ENCODE measurements at places on chromosomes 12 and 14.

GRCh38 chr14:61191733-61192132, 89.4 kb downstream of the TMEM30B start:
- DNase-seq, result no peak

DNA sequence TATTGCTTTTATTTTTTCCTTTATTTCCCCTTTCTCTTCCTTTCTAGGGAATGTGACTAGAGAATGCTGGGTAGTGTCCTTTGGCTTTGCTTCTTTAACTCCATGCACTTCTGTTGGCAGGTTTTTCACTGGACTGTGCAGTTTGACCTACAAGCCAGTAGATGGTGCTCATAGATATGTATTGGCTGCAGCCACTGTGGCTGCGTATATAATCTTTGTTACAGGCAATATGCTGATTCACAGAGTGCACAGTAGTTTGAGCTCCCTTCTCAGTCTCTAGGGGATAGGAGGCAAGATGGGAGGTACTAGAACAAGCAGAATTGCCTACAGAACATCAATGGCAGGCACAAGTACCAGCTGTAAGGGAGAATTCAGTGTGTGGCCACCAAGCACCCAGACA, 503.5 kb downstream of the LRFN5 start:
- no peak for DNase-seq

GRCh38 chr12:120851444-120851843, 52.7 kb downstream of the SPPL3 start:
- no peak for DNase-seq

- no peak for DNase-seq
Observed at GRCh38 chr14:68362846-68363245, 430.0 kb downstream of the ZFP36L1 start.

GRCh38 chr12:113396828-113397496, 6.7 kb downstream of the SDS start:
- DNase-seq, result no peak

GRCh38 chr14:100544506-100545141, 42.6 kb downstream of the BEGAIN start:
- no peak for DNase-seq

DNA sequence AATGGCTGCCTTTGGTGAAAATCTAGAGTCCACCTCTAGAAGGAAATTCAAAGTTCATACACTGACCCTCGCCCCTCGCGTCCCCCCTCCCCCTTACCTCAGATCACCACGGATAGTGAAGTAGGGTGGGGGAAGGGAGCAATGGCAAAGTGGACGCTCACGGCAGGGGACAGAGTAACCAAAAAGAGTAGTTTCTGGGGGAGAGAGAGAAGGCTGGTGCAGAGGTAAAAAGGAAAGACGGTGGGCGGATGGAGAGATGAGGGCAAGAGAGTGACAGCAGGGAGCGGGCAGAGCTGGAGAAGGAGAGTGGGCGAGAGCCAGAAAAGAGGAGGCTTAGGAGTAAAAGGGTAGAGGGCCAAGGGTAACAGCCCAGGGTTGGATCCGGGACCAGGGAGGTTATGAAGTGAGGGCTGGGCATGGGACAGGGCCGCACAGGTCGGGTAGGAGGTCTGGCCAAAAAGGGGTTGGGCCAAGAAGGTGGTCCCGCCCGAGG, 423 bp downstream of the ALDH6A1 start:
- DNase-seq, result no peak

- peak; percentile 58 for DNase-seq
Observed at GRCh38 chr12:5745251-5745888, 199.7 kb downstream of the ANO2 start.

DNA sequence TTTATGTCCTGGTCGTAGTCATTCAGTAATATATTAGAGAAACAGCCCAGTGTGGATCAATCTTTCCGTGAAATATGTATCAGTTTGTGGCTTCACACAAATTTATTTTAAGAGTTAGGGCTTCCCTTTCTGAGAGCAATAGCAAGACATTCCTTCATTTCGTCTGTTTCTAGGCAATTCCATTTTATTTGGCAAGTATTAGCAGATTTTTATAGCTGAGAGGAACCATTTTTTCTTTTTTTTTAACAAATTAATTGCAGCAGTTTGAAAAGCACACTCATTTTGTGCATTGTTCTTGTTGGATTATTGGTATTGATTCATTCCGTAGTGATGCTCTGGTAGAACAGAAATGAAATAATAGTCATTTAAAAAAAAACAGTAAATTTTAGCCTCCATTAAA, 132.9 kb downstream of the SRGAP1 start:
- DNase-seq, result no peak

GRCh38 chr12:12495536-12495935, 67.1 kb downstream of the DUSP16 start:
- DNase-seq, result no peak

DNA sequence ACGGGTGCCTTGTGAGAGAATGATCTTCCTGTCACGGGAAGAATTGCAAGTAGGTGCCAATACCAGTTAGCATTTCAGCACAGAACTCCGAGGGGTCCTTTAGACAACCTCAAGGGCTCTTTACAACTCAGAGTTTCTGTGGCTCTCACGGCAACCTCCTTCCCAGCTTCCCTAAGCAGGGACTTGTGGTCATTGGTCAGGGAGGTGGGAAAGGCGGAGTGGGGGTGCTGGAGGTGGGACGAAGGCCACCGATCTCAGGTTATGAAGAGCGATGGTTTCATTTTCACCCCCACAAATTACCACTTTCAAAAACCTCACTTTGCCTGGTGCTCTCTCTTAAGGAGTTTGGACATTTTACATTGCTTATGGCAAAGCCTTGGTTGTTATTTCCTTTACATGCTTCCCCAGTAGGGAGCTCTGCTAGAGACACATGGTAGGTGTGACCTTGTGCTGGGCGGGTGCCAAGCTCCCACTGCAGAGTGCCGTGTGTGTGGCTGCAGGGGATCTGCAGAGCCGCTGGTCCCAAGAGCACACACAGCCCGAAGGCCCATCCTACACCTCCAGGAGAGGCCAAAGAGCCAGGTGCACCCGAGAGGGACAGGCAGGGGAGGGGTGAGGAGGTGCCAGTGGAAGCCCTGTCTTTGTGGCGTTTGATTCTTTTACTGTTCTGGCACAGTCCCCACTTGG, 21.4 kb downstream of the BCL2L14 start:
- no peak for DNase-seq

- DNase-seq, result no peak
Observed at GRCh38 chr12:58942345-58942744, 22.0 kb upstream of the LRIG3 start.

DNA sequence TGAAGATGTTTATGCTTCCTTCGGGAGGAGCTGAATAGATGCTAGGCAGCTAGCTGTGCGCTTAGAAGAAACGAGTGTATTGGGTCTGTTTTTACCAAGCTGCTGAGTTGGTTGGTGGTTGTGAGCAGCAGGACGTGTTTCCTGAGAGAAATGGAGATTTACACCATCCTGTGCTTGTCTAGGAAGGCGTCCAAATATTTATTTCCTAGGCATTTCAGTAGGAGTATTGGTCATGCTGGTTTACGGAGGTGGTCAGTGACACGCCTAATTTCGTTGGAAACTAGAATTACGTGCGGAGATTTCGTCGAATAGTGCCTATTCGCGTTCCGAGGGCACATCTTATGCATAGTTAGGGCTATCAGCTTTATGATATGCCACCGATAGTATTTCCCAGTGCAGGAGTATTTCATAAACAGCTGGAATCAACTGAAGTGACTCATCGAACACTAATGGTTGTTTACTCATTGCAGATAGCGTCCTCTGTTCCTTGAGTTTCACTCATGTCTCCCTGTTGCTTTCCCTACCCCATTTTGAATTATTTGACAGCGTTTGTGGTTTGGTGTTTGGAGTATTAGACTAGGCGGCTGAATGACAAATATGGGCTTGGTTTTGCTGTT, 780 bp downstream of the TBC1D15 start:
- peak; percentile 9 for DNase-seq

GRCh38 chr12:122860040-122860853, 25.0 kb downstream of the HIP1R start:
- DNase-seq, result peak; percentile 80

- DNase-seq, result no peak
Observed at GRCh38 chr12:31984806-31985591, 25.8 kb downstream of the RESF1 start.

GRCh38 chr12:98591209-98591608, 2.3 kb upstream of the SLC25A3 start:
- DNase-seq, result no peak

DNA sequence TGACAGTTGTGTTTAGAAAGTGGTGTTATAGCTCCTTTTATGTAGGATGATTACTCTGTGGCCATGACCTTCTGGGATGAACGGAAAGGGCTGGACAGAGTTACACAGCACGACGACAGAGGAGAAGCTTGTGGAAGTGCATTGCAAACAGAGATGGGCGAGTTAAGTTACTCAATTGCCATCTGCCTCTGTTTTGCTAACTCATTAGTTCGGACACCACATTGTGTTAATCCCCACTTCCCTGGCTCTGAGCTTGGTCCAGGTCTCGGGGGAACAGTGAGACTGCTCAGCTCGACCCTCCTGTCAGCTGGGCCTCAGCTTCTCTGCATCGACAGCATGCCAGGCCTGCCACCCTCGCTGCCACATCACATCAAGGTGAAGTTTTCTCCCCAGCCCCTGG, 408.0 kb downstream of the ZFP36L1 start:
- DNase-seq, result no peak

DNA sequence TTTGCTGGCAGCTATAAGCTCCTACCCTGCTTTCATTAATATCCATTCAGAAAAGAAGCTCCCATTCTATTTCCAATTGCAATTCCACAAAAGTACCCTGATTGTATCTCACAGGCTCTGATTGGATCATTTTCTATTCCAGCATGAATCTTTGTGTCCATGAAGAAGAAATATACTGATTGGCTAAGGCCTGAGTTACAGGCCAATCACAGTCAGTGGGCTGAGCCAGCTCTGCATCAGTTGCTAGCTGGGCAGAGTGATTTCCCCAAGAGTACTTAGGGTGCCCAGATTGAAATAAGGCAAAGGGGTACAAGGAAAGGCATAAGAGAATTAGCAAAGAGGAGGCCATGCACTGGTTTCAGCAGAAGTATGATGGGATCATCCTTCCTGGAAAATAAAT, 14.4 kb downstream of the ART4 start:
- no peak for DNase-seq

- peak; percentile 18 for DNase-seq
Observed at GRCh38 chr14:69346710-69347109, 51.4 kb downstream of the ERH start.

- DNase-seq, result peak; percentile 46
Observed at GRCh38 chr14:77139540-77140358, 1.8 kb downstream of the ZDHHC22 start.

GRCh38 chr12:92412856-92413255, 267.2 kb upstream of the BTG1 start:
- DNase-seq, result no peak

- no peak for DNase-seq
Observed at GRCh38 chr14:33480071-33480886, 470.6 kb downstream of the EGLN3 start.

- DNase-seq, result no peak
Observed at GRCh38 chr12:118830296-118830695, 151.0 kb upstream of the SRRM4 start.

DNA sequence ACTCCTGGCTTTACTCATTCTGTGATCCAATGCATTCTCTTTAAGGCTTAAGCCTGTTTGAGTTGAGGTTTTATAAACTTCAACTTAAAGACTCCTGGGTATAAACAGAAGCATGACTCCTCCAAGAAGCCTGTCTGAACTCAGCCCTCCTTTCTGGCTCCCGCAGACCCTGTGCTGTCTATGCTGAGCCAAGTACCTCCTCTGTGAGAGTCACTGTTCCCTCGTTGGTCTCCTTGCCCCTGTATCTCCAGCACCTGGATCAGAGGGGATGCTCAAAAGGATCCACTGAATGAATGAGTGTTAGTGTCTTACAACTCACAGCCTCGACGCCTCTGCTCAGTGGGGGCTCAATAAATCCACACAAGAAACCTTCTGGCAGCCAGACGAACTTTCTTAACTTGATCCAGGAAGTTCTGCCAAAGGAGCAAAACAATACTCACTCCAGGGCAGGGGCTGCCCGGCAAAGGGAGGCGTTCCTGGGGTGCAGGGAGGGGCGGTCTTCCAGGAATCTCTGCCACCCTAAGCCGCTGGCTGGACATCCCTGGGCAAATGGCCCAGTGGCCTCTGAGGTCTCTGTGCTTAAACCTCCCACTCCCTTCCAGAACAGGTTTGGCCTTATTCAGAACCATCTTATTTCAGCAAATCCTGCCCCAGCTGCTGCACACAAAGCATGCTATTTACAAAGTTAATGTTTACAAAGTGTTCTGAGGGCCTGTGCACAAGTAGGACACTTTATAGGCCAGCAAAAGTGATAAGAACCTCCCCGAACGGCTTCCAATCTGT, 32.9 kb downstream of the MAP1LC3B2 start:
- DNase-seq, result no peak

- DNase-seq, result no peak
Observed at GRCh38 chr12:121114019-121114639, 18.5 kb upstream of the P2RX7 start.

- DNase-seq, result no peak
Observed at GRCh38 chr12:4386801-4387200, 7.3 kb upstream of the FGF23 start.

- no peak for DNase-seq
Observed at GRCh38 chr12:233615-233968, 19.6 kb upstream of the SLC6A12 start.

DNA sequence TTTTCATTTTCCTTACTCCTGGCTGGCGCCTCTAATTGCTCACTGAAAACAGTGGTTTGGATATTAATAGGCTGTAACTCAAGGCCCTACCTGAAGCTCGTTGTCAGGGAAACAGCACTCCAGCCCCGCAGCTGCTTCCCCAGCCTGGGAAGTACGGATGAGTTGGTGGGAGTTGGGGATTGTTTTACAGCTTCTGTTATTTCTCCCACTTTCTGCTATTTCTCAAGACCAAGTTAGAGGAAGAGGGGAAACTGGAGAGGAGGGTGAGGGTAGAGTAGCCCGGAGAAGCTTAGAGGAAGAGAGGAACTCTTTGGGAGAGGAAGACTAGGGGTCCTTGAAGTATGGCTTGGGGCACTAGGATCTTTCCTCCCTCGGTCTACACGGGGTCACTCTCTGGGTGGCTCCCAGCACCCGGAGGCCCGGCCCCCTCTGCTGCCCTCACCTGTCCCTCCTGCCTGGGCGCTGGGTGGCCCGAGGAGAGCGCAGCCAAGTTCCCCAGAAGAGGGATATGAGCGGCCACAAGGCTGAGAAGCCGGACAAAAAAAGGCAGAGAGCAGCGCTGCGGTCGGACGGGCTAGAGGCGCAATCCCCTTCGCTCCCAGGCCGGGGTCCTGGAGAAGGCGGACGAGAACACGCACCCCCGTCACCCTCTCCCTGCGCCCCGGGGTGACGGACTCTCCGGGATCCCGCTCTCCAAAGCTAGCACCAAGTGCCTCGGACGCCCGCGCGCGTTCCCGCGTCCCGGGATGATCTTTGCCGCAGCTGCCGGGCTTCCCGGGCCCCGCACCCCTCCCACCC, 671 bp downstream of the SPTB start:
- no peak for DNase-seq

- DNase-seq, result no peak
Observed at GRCh38 chr12:88307961-88308360, 165.9 kb downstream of the TMTC3 start.
